Skin of body (tissue), 3 donors: ENCODE measurements at places on chromosomes 3 and 15. TPM values are rescaled to one million over a fixed set of nuclear protein-coding genes. Genes with fewer than 3 reads are reported as not detected.

DNA sequence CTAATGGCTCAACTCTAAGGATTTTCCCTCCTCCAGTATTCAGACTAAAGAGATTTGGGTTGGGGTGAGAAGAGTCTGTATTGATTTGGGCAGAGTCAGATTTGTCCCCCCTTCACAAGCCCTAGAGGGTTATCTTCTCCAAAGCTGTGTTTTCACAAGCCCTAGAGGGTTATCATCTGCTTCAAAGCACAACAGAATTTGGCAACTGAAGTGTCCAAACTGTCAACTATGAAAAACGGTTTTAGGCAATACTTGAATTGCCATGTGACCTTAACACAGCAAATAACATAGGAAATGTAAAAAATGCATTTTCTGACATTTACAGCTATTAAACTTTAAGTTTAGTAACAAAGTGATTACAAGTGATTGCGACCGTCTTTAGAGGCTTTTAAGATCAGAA is 119.9 kb downstream of the IMPG2 start:
- DNase-seq, result no peak

DNA sequence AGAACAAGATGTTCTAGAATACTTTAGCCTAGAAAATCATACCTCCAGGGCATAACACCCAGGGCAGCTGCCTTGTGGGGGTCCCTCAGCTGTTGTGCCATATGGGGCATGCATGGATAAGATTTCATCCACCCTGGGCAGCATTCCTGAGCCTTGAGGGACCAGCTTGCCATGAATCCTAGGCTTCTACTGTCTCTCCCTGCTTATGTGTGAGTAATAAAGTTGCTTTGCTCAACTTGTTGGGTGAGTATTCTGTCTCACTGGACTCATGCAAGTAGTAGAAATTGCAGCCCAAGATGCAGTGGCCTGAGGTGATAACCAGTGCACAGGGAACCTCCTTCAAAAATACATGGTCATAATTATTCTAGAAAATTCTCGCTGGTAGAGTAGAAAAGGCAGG is 52.1 kb upstream of the EPHB1 start:
- DNase-seq, result no peak

The LRRIQ4 gene
- total RNA-seq, result not detected

GRCh38 chr3:71041371-71041770 is 542.2 kb downstream of the FOXP1 start:
- DNase-seq, result no peak

The AMT gene
- total RNA-seq, result 6.7 TPM

GRCh38 chr3:151896246-151897012 is 23.0 kb downstream of the SUCNR1 start:
- no peak for DNase-seq

The ERICH6 gene
- total RNA-seq, result not detected

DNA sequence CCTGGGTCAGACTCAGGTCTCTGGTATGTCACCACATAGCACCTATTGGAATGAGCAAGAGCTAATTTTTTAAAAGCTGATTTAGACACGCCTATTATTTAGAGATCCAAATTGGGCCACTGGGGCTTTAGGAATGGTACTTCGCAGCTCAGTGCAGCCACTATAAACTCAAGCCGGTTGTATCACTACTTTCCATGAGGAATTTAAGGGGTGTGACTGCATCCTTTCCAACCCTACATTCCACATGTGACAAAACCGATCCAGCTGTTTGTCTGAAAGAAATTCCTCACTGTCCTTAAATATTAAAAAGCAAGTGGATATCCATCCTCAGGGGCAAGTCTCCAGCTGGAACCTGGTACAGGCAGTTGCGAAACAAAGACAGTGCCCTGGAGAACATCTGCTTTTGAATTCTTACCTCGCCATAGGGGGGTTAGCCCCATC is 12.8 kb downstream of the VGLL3 start:
- peak; percentile 64 for DNase-seq

- no peak for DNase-seq
Measured at GRCh38 chr3:120212505-120212904, 72.5 kb downstream of the GPR156 start.

DNA sequence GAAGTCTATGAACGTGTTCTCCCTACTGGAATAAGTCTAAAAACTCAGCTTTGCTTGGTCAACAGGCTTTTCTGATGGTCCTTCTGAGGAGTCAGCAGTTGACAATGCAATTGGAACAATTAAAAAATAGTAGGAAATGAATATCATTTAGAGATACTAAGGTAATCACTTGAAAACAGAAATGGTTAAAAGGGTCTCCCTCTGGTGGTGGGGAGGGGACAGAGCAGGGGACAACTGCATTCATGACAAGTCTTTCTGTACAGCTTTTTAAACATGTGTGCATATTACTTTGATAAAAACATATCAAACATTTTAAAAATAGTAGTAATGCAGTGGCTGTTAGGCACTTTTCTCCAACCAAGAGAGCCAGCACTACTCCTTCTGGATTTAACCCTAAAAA is 119.9 kb upstream of the FHIT start:
- DNase-seq, result peak; percentile 0

The DISP2 gene
- 0.79 TPM for total RNA-seq

GRCh38 chr15:69797051-69797595 is 300.6 kb downstream of the TLE3 start:
- no peak for DNase-seq

GRCh38 chr15:85950101-85950500 is 129.6 kb upstream of the AGBL1 start:
- no peak for DNase-seq

DNA sequence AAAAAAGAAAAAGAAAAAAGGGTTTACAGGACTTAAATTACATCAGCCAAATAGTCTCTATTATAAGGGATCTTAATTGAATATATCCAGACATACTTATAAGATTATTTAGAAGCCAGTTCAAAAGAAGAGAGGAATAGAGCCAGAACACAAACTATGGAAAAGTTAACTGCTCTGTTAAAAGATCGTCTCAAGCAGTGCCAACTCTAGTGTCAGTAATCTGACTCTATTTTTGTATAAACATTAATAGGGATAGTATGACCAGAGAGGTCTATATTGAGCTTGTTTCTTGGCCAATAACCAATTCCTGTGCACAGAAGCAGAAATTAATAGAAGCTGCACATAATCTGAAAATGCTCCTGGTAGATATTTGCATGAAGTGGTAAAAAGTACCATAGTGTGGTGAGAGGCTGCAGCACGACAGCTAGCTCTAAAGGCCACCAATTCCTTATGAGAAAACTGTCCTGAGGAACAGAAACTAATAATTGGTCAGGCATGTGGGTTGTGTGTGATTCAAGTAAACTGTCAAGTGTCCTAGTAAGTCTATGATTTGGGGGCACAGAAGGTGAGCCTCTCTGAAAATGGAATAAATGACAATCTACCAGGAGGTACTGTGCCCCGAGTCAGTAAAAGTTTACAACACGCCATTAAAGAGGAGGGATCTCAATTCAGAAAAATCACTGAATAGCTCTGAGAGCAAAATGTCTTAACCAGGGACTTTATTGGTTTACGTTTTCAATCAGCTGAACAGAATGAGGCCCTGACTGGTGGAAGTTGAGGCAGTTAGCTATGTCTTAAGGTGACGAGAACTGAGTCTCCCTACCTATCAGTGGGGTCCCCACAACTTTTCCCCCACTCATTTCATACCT is 51.5 kb upstream of the NANOGP8 start:
- no peak for DNase-seq

The C3orf22 gene
- total RNA-seq, result not detected

DNA sequence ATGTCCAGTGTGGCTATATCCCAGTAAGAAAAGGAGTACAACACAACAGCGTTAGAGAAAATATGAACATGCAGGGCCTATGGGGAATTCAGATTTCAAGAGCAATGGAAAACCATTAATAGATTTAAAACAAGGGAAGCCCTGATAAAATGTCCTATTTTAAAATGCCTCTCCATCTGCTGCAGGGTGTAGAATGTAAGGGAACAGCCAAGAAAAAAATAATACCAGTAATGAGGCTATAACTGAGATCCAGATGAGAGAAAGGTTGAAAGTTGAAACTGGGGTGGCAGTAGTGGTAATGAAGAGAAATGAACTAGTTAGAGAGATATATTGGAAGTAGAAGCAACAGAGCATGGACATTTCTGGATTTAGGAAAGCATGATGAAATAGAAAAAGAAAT is 226.1 kb downstream of the KCNMB2 start:
- no peak for DNase-seq

The GLDN gene
- total RNA-seq, result 14.4 TPM

The KNG1 gene
- total RNA-seq, result not detected

DNA sequence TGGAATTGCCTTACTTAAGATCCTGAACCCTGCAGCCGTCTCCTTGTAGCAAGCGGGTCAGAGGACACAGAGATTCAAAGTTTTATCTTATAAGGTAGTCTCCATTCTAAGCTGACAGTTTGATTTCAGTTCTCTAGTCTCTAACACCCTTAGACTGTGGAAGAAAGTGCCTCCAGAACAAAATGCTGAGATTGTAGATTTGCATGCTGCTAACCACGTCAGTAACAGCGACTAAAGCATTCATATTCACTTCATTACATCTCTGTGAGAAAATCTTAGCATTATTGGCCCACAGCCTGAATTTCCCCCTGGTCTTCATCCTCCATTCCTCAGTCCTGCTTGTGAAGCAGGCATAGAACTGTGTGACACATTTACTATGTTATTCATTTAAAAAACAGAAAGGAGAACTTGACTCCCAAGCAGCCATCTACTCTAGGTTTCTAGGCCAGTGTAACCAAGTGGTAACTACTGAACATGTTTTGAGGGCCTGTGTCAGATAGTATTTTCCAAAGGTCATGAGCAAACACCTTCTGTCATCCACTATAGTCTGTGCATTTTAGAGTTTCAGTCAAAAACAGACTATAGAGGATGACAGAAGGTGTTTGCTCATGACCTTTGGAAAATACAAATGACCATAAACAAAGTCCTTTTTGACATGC is 27.4 kb downstream of the ARIH2 start:
- DNase-seq, result no peak

The OXNAD1 gene
- 16.5 TPM for total RNA-seq

DNA sequence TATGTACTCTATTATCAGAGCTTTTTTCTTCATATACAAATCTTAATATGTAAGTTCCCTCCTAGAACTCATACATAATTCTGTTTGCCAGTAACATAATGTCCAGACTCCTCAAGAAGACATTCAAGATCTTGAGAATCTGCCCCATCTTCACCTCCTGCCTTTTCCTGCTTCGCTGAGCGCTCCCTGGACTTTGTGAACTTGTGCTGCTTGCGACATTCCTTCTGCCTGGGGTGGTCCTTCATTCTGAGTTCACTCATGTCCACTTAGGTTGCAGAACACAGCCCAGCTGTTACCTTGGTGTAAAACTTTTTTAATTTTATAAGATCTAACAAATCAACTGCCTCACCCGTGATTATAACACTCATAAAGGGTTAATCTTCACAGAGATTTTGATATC is 478.5 kb upstream of the EPHA3 start:
- DNase-seq, result no peak

The ZNF385D gene
- 16.2 TPM for total RNA-seq

DNA sequence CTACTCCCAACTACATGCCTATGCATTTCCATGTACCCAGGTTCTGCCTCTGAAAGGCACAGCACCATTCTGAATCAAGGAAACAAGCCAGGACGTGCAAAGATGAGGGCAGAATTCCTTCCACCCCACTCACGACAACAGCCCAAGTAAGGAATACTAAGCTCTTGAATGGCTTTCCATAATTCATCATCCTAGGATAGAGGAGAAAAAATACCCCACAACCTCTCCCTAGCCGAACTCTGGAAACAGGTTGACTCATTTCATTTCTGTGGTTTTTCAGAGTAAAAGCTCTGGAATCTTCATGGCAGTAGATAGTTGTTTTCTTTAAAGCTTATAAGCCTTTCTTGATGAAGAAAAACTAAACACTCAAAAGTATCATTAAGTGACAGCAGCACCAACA is 77.8 kb downstream of the PDZRN3 start:
- DNase-seq, result no peak

DNA sequence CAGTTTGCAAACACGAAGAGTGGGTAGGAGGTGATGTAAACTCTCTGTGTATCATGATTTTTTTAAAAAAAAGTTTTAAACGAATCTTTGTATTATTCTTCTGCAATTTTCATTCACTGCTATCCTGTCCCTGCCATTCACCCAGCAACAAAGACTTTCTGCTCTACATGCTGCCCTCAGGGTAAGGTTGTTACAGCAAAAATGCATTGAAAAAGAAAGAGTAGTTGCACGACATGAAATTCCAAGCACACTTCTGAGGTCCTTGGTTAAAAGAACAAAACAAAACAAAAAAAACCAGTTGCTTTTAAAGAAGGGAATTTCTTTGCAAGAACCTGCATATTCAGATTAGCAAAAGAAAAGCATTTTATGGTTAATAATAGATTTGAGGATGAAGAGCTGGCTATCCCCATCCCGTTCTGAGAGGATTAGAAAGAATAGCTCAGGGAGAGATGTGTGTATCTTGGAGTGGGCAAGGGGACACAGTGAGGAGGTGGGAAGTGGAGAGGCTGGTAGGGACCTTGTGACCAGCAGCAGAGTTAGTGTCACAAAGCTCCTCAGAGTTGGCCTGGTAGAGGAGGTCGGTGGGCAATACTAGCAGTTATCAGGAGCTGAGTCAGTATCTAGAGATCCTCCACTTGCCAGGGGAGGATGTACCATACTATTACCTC is 290.8 kb downstream of the NEK10 start:
- DNase-seq, result no peak

DNA sequence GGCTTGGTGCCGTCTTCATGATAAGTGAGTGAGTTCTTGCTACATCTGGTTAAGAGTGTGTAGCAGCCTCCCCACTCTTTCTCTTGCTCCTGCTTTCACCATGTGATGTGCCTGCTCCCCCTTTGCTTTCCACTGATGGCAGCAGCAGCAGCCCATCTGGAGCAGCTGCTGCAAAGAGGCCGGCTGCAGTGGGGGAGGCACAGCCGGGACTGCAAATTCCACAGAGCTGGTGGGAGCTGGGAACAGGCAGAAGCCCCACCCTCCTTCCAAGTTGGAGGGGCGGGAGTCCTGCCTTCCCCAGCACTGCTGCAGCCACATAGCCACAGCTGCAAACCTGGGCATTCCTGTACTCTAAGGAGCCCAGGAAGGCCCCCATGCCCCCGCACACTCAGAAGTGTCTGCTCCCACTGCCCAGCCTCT is 62.8 kb upstream of the IMPG2 start:
- peak; percentile 70 for DNase-seq

The GOLGA8T gene
- total RNA-seq, result 0.79 TPM

- DNase-seq, result no peak
Measured at GRCh38 chr15:44010089-44010488, 183.3 kb downstream of the WDR76 start.

GRCh38 chr3:151171145-151171757 is 31.8 kb downstream of the GPR171 start:
- no peak for DNase-seq

The MEGF11 gene
- total RNA-seq, result 0.30 TPM

The CCR1 gene
- 3.2 TPM for total RNA-seq
